NCI-H748 treated with DMSO at 0.1 percent for 48 hours (cell line): ENCODE measurements at places on chromosomes 5 and 9.

DNA sequence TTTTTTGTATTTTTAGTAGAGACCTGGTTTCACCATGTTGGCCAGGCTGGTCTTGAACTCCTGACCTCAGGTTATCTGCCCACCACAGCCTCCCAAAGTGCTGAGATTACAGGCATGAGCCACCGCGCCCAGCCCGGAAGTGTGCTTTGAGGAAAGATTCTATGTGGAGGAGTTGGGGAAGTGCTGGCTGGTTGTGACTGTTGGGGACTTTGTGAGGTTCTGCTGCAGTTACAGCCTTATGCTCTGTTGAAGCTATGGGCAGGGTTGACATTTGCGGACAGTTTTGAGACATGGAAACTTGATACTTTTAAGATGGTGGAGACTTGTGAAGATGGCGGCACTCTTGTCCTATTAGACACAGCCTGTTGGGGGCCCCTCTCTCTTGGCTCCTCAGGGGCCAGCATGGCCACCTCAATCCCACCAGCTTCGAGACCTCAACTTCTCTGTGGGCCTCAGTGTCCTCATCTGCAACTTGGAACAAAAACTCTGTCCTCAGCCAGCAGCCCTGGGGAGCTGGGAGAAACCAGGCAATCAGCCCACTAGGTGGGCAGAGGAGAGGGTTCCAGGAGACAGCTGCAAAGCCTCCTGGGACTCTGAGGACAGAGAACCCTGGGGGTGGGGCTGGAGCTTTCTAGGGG, 24.9 kb downstream of the C9orf50 start:
- DNase-seq, result no peak

- DNase-seq, result no peak
Measured at GRCh38 chr5:50535393-50535792, 94.3 kb upstream of the EMB start.

- no peak for DNase-seq
Measured at GRCh38 chr9:99449726-99450125, 227.6 kb downstream of the SEC61B start.

DNA sequence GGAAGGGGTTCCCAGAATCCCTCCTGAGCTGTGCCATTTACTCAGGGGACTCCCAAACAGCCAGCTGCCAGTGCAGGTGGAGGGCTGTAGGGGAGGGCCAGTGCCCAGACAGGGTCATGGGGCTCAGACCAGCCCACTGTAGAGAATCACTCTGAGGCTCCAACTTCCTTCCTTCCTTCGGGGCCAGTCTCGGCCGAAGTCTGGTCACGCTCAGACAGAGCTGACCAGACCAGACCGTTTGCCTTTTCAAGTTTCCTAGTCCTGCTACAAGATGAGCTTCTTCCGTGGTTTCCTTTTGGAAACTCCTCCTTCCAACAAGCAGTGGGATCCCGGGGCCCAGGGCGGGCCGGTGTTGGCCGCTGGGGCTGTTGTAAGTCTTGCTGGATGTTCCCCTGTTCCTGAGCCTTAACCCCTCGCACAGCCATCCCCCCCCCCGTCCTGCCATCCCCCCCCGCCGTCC, 52.6 kb downstream of the SAR1B start:
- no peak for DNase-seq

- DNase-seq, result no peak
Measured at GRCh38 chr9:109253637-109254284, 67.1 kb downstream of the EPB41L4B start.

DNA sequence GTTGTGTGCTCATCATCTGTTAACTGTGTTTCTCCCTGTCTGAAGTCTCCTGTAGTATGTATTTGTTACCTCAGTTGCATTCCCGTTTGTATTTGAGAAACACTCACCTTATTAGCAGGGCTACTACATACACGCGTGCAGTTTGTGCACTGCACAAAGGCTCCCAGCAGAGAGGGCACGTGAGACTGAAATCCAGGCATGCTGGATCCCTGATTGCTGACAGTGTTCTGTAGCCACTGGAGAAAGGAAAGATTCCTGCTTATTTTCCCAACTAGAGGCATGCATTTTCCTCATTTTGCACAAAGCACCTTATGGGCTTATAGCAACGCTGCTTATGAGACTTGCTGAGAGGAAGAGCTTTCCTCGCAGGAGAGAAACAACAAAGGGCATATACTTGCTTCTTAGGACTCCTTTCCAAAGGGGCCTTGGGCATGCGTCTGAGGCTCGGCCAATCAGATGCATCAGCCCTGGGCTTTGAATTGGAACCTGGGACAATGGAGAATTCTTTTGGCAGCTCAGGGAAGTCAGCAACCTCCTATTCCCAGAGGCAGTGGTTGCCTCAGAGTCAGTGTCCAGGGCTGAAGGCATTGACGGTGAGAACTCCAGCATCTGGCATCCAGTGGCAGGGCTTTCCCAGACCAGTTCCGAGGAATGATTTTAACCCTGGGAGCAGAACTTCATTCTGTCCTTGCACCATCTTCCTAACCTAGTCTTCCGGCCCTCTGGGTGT, 9.9 kb upstream of the MEGF10 start:
- no peak for DNase-seq

GRCh38 chr5:39231705-39232525, 12.6 kb upstream of the FYB1 start:
- no peak for DNase-seq

- no peak for DNase-seq
Measured at GRCh38 chr5:78929833-78930232, 55.3 kb downstream of the ARSB start.

DNA sequence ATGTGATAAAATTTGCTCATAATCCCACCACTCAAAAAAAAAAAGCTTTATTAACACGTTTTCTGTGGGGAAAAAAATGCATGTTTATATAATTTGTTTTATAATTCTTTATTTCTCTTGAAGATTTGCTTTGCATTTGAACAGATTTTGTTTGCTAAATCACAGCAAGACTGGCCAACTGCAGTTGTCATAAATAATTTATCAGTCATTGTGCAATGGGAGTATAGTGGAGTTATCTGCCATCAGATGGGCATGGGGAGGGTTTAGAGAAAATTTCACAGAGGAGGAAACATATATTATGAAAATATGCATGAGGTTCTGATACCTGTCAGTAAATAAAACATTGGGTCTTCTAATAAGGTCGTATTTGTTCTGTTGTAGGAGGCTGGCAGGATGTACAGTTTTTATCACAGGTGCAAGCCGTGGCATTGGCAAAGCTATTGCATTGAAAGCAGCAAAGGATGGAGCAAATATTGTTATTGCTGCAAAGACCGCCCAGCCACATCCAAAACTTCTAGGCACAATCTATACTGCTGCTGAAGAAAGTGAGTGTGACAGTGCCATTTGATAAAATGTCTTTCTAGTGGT, 23.8 kb downstream of the HSDL2 start:
- DNase-seq, result no peak

DNA sequence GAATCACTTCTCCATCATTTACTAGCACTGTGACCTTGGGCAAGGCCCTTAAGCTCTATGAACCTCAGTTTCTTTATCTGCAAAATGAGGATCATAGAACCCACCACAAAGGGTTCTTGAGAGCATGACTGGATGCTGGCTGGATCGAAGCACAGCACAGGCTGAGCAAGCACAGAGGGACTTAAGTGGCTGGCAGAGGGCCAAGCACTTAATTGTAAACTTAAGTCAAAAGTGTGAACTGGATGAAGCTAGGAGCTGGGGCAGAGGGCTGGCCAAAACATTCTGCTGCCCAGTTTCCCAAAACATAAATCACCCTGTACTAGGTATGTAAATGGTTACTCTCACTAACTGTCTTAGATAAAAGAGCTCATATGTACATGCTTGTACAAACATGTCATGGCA, 112.3 kb upstream of the WWC1 start:
- DNase-seq, result no peak

- no peak for DNase-seq
Measured at GRCh38 chr5:69075522-69076179, 18.2 kb upstream of the SLC30A5 start.

DNA sequence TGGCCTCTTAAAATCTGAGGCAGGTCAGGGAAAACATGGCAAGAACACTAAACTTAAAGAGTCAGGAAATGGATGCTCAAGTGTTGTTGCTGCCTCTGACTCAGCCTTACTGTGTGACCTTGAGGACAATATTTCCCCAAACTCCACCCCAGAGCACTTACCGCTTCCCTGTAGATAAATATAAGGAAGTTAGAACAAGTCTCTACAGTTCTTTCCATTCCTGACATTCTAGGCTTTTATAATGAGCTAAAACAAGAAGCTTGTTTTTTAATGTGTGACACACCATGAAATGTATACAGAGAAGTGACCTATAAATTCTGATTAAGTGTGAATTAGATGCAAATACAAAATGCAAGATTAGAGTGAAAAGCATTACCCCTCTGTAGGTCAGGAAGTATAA, 129.3 kb downstream of the GRIA1 start:
- no peak for DNase-seq

- no peak for DNase-seq
Measured at GRCh38 chr5:154949781-154950180, 8.9 kb downstream of the MRPL22 start.

- DNase-seq, result no peak
Measured at GRCh38 chr5:59562756-59563389, 330.7 kb downstream of the PDE4D start.

- DNase-seq, result no peak
Measured at GRCh38 chr5:177142098-177142611, 8.6 kb downstream of the NSD1 start.

- DNase-seq, result no peak
Measured at GRCh38 chr9:2047144-2047671, 32.1 kb downstream of the SMARCA2 start.

DNA sequence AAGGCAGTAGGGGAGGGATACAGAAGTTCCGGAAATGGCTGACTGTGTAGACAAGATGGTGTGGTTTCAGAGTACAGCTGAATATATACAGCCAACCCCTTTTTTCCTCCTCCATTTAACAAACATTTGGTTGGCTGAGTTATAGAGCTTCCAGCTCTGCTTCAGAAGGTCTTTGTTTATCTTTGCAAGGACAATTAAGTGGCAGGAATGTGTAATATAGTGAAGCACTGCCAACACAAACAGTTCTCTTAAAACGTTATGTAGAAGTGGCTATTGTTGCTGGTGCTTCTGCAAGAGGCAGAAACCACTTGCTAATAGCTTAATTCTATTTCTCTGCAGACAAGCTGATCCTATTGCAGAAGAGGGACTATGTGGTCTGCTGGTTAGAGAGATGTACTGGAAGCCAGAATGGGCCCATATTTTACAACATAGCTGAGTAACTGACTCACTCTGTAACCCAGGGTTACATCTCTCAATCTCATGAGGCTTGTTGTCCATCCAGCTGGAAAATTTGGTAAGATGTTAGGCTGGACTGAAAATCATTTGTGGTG, 62.7 kb upstream of the OSMR start:
- DNase-seq, result peak; percentile 94

GRCh38 chr5:84623019-84623418, 238.3 kb upstream of the EDIL3 start:
- no peak for DNase-seq

DNA sequence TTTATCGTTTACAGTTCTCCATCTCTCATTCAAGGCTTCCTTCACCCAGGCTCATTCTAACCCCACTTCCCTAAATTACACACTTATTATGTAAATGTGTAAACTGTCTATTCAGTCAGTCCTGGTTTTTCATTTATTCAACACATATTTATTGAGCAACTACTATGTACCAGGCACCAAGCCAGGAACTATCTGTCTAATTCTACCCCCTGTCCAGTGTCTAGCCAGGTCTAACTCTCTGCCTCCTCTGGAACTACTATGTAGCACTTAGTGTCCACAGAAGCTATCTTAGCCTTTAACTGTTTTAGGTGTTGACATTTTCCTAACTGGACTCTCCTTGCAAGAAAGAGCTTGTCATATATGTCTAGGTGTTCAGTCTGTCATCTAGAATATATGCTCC, 56.5 kb downstream of the PDE4D start:
- no peak for DNase-seq

- no peak for DNase-seq
Measured at GRCh38 chr5:146644831-146645230, 128.8 kb upstream of the GPR151 start.

GRCh38 chr9:73423891-73424290, 272.2 kb downstream of the ANXA1 start:
- DNase-seq, result no peak

- DNase-seq, result no peak
Measured at GRCh38 chr9:4464911-4465513, 25.3 kb upstream of the SLC1A1 start.

- DNase-seq, result peak; percentile 87
Measured at GRCh38 chr5:168114444-168115017, 176.9 kb upstream of the WWC1 start.

- no peak for DNase-seq
Measured at GRCh38 chr9:78023003-78023741, 8.4 kb downstream of the GNAQ start.

DNA sequence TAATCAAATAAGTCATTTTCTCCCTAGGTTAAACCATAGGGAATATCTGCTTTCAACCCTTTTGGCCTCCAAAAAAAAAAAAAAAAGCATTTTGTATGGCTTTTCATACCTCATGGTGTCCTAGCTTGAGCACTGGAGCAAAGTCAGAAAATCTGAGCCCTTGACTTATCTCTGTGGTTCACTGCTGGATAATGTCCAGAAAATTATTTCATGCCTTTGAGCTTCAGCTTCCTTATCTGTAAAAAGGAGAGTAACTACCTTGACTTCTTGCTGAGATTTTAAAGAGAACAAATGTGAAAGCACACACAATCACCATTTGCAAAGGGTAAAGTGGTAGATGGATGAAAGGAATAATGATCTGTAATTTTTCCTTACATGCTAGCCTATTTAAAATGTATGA, 165.9 kb downstream of the ALDH1A1 start:
- DNase-seq, result no peak

- peak; percentile 17 for DNase-seq
Measured at GRCh38 chr9:8718121-8718725, 918.6 kb upstream of the DMAC1 start.

DNA sequence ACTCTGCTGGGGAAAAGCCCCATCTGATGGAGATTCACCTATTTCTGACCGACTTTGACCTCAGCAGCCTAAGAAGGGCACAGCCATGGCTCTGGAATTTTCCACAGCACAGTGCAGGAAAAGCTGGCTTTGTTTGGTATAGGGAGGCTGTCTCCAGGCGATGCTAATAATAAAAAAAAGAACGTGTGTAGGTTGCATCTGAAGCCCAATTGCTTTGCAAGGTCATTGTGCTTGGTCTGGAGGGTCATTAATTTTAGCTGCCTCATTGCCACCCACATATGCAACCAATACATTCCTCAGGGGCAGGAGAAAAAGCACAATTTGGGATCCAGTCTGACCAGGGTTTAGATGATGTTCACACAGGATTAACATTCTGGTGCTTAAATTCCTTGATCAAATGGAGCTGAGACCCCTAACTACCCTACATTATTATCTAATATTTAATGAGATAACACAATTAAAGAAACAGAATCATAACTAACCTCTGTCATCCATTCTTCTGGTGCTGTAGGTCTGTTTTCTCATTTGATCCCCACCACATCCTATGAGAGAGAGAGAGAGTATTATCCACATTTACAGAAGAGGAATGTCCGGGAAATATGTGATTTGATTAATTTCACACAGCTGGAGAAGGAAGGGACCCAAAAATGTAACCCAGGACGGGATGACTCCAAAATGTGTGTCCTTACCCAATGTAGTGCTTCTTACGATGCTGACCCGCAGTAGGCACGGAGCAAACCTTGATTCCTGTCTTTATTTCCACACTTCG, 175.9 kb downstream of the RFK start:
- DNase-seq, result no peak
